Endodermal cell (in vitro differentiated cells): ENCODE measurements at places on chromosomes 16 and 17. TPM values are rescaled to one million over a fixed set of nuclear protein-coding genes. Genes with fewer than 3 reads are reported as not detected.

Gene ATP5PD
- 295 and 318 TPM in 2 replicates for total RNA-seq

Gene CACNG4
- 1.3 and 2.1 TPM in 2 replicates for total RNA-seq

Gene PPM1D
- total RNA-seq = 7.5 to 9.4 TPM (median 9.0 TPM) in 3 replicates

- DNase-seq = no peak
- H3K36me3 ChIP-seq = no peaks in the 10 kb centered on the region
- H3K27me3 ChIP-seq = no peaks in the 10 kb centered on the region
- H3K4me3 ChIP-seq = no peak overlapping the region
- peaks cover 17% of the 10 kb centered on the region for H3K4me1 ChIP-seq
Observed at GRCh38 chr17:36610474-36610873, 9.1 kb downstream of the MRM1 start.

DNA sequence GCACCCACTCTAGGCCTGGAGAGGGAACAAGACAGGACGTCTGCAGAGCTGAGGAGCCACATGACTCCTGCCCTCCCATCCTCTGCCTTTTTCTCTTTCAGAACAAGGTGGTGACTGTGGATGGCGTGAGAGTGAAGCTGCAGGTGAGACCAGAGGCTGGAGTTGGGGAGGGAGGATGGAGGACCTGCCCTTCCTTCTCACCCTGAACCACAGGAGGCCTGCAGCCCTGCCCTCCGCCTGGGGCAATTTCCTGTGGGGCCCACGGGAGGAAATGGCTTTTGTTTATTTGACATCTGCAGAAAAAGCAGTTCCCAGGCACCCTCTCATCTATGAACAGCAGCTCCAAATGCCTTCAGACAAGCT lies 5.1 kb downstream of the RAB37 start:
- DNase-seq = peak; percentile 64
- H3K27me3 ChIP-seq = no peaks in the 10 kb centered on the region
- H3K4me1 ChIP-seq = peaks cover 32% of the 10 kb centered on the region
- no peak overlapping the region for H3K27ac ChIP-seq
- H3K36me3 ChIP-seq = no peaks in the 10 kb centered on the region

GRCh38 chr17:18953231-18953728 lies 1.3 kb downstream of the SLC5A10 start:
- no peaks in the 10 kb centered on the region for H3K36me3 ChIP-seq
- no peak overlapping the region for H3K27ac ChIP-seq
- H3K27me3 ChIP-seq = no peaks in the 10 kb centered on the region
- DNase-seq = no peak
- no peaks in the 10 kb centered on the region for H3K4me1 ChIP-seq
- H3K4me3 ChIP-seq = no peak overlapping the region
